ENCODE measurements at places on chromosomes 2 and 18.

DNA sequence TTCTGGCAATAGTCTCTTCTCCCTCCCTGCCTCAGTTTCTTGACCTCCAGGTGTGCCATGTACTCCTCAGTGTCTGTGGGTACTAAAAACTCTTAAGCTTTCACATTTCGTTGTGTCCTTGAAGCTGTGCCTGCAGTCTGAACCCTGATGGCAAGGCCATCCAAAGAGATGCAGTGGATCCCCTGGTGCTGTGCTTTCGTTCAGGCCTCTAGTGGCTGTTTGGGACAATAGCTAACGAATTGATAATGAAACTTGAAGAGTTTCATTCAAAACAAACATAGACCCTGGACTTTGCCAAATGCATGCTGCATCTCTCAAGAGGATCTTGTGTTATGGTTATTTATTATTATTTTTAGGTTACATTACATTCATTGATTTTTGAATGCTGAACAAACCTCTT, 523.1 kb upstream of the FSIP2 start:
- DNase-seq = no peak

DNA sequence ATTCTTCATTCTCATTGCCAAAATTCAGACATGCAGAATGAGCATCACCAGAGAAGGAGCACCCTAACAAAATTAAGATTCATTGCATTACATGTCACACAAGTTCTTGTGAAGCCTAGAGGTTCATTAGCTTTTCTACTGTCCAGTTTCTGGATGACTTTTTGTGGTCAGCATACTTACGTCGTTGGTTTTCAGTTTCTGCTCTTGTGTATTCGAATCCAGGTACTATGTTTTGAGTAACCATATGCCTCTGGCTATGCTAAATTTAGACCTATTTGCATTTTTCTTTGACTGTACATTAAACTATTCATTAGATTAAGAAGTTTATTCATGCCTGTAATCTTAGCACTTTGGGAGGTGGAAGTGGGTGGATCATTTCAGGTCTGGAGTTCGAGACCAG, 251.3 kb downstream of the PARD3B start:
- DNase-seq = no peak

GRCh38 chr18:74725690-74726089, 128.0 kb downstream of the ZNF407 start:
- no peak for DNase-seq

DNA sequence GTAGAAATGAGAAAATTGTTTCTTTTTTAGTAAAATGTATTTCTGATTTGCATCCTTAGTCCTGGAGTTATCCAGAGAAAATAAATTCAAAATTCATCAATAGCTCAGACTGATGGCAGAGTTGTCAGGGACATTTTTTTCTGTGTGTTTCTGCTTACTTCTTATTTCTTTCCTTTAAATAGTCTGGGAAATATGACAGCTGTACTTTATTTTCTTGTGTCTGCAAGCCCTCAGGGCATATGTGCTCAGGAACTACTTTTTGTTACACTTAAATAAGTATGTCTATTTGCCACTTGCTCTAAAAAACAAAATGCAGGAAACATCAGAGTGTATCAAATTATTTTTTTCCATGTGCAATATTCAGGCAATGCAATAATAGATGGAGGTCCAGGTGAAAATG, 126.8 kb upstream of the UNC80 start:
- no peak for DNase-seq

DNA sequence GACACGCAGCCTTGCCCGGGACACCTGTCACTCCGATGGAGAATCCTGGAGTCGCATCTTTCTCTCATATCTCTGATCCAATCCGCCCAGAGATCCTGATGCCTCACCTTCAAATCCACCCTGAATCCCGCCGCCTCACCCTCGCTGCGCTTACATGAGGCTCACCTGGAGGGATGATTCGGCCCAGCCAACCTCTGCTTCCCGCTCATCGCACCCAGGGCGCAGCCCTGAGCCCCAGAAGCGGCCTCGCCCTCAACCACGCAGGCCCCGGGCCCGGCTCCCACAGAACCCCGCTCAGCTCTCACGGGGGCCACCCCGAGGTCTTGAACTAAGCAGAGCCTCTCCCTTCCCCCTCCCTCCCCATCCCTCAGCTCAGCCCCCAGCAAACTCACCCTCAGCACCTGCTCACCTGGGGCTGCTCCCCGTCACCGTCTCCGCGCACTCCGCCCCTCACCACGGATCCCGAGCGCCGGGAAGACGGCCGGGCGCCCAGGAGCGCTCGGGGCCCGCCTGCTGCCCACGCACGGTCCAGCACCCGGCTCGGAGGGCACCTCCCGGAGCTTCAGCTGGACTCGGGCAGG, 160.0 kb downstream of the NDUFA10 start:
- no peak for DNase-seq

Data from midbrain (tissue), 1 donor.